ENCODE measurements at places on chromosomes 3 and 15.

- H3K36me3 ChIP-seq, result no peaks in the 10 kb centered on the region
- H3K27me3 ChIP-seq, result no peaks in the 10 kb centered on the region
- no peaks in the 10 kb centered on the region for H3K4me1 ChIP-seq
Measured at GRCh38 chr3:178005961-178006360, 530.3 kb upstream of the KCNMB2 start.

DNA sequence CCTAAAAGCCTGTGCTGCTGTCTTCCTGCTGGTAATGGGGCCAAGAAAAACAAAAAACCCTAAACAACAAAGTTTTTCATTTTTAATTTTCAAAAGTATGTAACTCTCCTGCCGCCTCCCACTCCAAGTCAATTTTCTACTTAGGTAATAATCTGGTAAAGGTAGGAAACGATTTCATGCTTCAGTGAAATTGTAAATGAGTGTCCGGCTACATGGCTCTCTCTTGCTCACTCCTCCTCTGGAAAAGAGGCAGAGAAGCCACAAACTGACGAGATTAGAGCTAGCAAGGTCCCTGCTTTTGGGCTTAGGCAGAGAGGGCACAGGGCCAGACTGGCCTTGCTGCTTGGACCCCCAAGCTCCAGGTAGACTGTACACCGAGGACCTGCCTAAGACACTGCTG is 23.5 kb downstream of the KLHL25 start:
- no peak for DNase-seq
- no peak overlapping the region for H3K4me3 ChIP-seq
- peaks cover 27% of the 10 kb centered on the region for H3K4me1 ChIP-seq
- peaks cover 10% of the 10 kb centered on the region for H3K36me3 ChIP-seq

DNA sequence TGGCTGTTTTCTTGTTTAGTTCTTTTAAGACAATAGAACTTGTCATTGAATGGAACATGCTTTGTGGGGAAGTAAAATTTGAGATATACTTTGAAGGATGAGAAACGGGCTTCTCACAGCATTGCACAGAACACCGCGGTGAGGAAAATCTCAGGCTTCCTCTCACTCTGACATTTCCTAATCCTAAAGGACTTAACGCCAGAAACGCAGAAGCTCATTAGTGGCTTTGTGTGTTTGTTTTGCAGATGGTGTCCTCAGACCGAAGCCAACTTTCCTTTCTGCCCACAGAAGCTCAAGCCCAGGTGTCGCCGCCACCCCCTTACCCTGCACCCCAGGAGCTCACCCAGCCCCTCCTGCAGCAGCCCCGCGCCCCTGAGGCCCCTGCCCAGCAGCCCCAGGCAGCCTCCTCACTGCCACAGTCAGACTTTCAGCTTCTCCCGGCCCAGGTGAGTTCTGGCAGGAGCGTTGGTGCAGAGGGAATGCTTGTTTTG is 78.9 kb upstream of the BLM start:
- DNase-seq, result no peak
- no peaks in the 10 kb centered on the region for H3K4me1 ChIP-seq
- no peak overlapping the region for H3K27ac ChIP-seq
- H3K4me3 ChIP-seq, result no peak overlapping the region
- peaks cover 76% of the 10 kb centered on the region for H3K36me3 ChIP-seq

- H3K27ac ChIP-seq, result peak overlapping the region; percentile 39
- H3K4me3 ChIP-seq, result no peak overlapping the region
- no peak for DNase-seq
- no peaks in the 10 kb centered on the region for H3K27me3 ChIP-seq
- peaks cover 31% of the 10 kb centered on the region for H3K4me1 ChIP-seq
Measured at GRCh38 chr3:106810300-106810875, 566.9 kb upstream of the CCDC54 start.

DNA sequence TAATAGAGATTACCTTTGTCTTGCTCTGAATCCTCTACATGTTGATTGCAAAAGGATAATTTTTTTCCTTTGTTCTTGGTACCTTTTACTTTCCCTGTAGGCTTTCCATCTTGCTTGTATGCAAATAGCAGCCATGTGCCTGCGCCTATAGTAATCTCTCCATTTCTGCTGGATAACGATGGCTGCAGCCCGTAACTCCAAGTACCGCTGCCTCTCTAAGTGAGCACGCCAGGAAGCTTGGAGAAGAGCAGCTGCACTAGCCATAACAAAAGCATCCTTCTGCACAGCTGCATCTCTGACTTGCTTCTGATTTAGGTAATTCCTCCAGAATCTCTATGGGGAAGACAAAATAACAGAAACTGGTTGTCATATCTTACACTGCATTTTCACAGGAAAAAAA is 89.3 kb downstream of the NR2E3 start:
- H3K4me3 ChIP-seq, result no peak overlapping the region
- no peaks in the 10 kb centered on the region for H3K27me3 ChIP-seq
- DNase-seq, result no peak

- no peak overlapping the region for H3K4me3 ChIP-seq
- no peaks in the 10 kb centered on the region for H3K27me3 ChIP-seq
- H3K36me3 ChIP-seq, result no peaks in the 10 kb centered on the region
- no peak overlapping the region for H3K27ac ChIP-seq
- no peak for DNase-seq
Measured at GRCh38 chr3:88896026-88896425, 211.4 kb upstream of the EPHA3 start.

GRCh38 chr3:126616931-126617330 is 38.0 kb downstream of the TXNRD3 start:
- H3K36me3 ChIP-seq, result peaks cover 6% of the 10 kb centered on the region
- H3K4me1 ChIP-seq, result peaks cover 14% of the 10 kb centered on the region
- no peaks in the 10 kb centered on the region for H3K27me3 ChIP-seq
- no peak overlapping the region for H3K4me3 ChIP-seq
- no peak for DNase-seq

DNA sequence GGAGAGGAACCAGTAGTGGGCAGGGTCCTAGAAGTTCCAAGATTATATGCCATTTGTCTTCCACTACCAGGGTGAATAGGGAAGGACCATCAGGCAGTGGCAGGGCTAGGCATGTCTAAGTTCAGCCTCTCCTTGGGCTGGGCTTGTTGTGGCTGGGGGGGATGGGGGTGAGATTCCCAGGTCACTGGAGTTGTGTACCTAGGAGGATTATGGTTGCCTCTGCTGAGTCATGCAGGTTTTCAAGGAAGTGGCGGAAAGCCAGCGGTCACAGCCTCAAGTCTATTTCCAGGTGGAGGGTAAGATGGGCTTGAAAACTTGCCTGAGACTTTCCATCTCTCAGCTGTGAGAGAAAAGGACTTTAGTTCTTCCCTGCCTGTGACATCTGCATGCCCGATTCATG is 1407.1 kb downstream of the SI start:
- DNase-seq, result no peak
- H3K27ac ChIP-seq, result no peak overlapping the region
- H3K4me1 ChIP-seq, result no peaks in the 10 kb centered on the region
- no peaks in the 10 kb centered on the region for H3K36me3 ChIP-seq

DNA sequence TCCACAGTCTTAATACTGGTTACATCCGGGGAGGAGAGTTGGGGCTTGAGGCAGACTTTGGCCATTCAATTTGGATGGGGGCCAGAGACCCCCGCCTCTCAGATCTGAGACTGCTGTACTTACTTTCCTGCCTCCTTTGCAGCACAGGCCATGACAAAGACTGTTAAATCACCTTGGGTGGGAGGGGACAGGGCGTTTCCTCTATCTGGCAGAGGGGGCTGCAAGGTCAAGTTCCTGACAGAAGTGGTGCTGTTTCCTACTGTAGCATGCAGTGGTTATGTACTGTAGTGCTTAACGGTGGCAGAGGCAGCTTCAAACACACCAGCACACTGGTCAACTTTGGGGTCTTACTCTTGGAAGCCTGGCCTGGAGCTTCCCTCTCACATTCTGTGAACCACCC is 261.2 kb upstream of the LRRFIP2 start:
- no peak overlapping the region for H3K27ac ChIP-seq
- no peaks in the 10 kb centered on the region for H3K4me1 ChIP-seq
- no peak for DNase-seq
- no peaks in the 10 kb centered on the region for H3K27me3 ChIP-seq
- H3K36me3 ChIP-seq, result peaks cover 7% of the 10 kb centered on the region
- H3K4me3 ChIP-seq, result no peak overlapping the region

GRCh38 chr3:72388644-72389043 is 459.6 kb downstream of the SHQ1 start:
- no peaks in the 10 kb centered on the region for H3K36me3 ChIP-seq
- H3K4me1 ChIP-seq, result peaks cover 66% of the 10 kb centered on the region
- DNase-seq, result no peak
- H3K27ac ChIP-seq, result no peak overlapping the region
- no peak overlapping the region for H3K4me3 ChIP-seq

DNA sequence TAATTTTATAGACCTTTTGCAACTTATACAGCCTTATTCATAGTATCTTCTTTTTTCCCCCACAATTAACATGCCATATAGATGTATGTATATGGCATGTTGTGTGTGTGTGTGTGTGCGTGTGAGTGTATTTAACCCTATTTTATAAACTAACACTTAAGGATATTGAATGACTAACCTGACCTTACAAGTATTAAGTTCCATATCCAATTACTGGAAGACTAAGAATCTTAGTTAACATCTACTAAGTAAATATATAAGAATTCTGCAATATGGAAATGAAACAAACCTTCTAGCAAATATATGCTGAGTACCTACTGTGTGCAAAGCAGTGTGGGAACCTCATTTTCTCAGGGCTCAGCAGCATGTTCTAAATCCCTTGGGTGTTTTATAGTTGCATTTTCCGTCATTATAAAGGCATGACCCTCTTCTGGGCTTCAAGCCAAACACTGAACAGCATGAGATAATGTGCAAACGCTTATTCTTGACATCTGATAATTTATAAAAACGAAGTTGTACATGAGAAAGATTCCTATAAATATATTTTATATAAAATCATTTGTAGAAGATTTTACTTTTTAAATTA is 105.5 kb downstream of the NLGN1 start:
- no peak for DNase-seq
- peaks cover 20% of the 10 kb centered on the region for H3K4me1 ChIP-seq
- H3K4me3 ChIP-seq, result no peak overlapping the region
- peak overlapping the region; percentile 30 for H3K27ac ChIP-seq

DNA sequence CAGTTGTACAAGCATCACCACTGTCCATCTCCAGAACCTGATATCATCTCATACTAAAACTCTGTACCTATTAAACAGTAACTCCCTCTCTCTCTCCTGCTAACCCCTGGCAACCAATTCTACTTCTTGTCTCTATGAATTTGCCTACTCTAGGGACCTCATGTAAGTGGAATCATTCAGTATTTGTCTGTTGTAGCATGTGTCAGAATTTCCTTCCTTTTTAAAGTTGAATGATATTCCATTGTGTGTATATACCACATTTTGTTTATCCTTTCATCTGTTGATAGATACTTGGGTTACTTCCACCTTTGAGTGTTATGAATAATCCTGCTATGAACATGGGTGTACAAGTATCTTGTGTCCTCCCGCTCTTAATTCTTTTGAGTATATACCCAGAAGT is 16.6 kb downstream of the ZNF592 start:
- no peaks in the 10 kb centered on the region for H3K27me3 ChIP-seq
- no peak overlapping the region for H3K27ac ChIP-seq
- H3K4me1 ChIP-seq, result peaks cover 58% of the 10 kb centered on the region
- peaks cover 46% of the 10 kb centered on the region for H3K36me3 ChIP-seq
- no peak for DNase-seq
- no peak overlapping the region for H3K4me3 ChIP-seq

DNA sequence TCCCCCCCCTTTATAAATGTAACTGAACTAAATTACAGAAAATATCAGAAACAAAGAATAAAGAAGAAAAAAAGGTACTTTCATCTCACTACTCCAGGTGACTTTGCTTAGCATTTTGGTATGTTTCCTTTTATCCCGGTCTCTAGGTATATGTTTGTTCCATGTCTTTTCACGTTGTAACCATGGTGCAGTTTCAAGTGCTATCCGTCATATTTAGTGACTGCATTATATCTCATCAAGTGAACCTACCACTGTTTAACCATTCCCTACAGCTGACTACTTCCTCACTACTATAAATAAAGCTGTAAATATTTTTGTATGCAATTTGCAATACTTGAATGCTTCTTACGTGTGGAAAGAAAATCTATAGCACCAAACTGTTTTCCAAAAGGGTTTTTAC is 2.2 kb downstream of the BTBD1 start:
- no peak for DNase-seq
- no peaks in the 10 kb centered on the region for H3K36me3 ChIP-seq
- no peaks in the 10 kb centered on the region for H3K27me3 ChIP-seq
- H3K4me3 ChIP-seq, result peak overlapping the region; percentile 95

GRCh38 chr15:74421302-74422245 is 12.2 kb downstream of the SEMA7A start:
- DNase-seq, result no peak
- H3K4me1 ChIP-seq, result peaks cover 52% of the 10 kb centered on the region
- H3K36me3 ChIP-seq, result no peaks in the 10 kb centered on the region
- H3K27ac ChIP-seq, result peak overlapping the region; percentile 30

GRCh38 chr15:51751697-51752683 is 593 bp downstream of the TMOD2 start:
- peaks cover 22% of the 10 kb centered on the region for H3K4me1 ChIP-seq
- DNase-seq, result peak; percentile 31
- H3K4me3 ChIP-seq, result peak overlapping the region; percentile 76
- H3K27me3 ChIP-seq, result peaks cover 17% of the 10 kb centered on the region

GRCh38 chr3:9301091-9301490 is 51.6 kb upstream of the SRGAP3 start:
- no peaks in the 10 kb centered on the region for H3K36me3 ChIP-seq
- H3K4me1 ChIP-seq, result peaks cover 5% of the 10 kb centered on the region
- H3K27me3 ChIP-seq, result no peaks in the 10 kb centered on the region
- no peak for DNase-seq
- H3K4me3 ChIP-seq, result no peak overlapping the region

GRCh38 chr3:55074796-55075195 is 146.9 kb upstream of the LRTM1 start:
- no peak overlapping the region for H3K4me3 ChIP-seq
- H3K27me3 ChIP-seq, result no peaks in the 10 kb centered on the region
- no peak overlapping the region for H3K27ac ChIP-seq

- peaks cover 24% of the 10 kb centered on the region for H3K4me1 ChIP-seq
- H3K27ac ChIP-seq, result peak overlapping the region; percentile 71
- no peak for DNase-seq
- H3K36me3 ChIP-seq, result no peaks in the 10 kb centered on the region
Measured at GRCh38 chr3:100210772-100211135, 50.0 kb upstream of the TBC1D23 start.

- no peak overlapping the region for H3K27ac ChIP-seq
- H3K4me3 ChIP-seq, result no peak overlapping the region
- H3K36me3 ChIP-seq, result no peaks in the 10 kb centered on the region
- H3K4me1 ChIP-seq, result no peaks in the 10 kb centered on the region
- no peak for DNase-seq
Measured at GRCh38 chr3:102017784-102018183, 168.5 kb downstream of the NFKBIZ start.

GRCh38 chr3:32873531-32874130 is 55.8 kb downstream of the TRIM71 start:
- peaks cover 17% of the 10 kb centered on the region for H3K27me3 ChIP-seq
- H3K27ac ChIP-seq, result no peak overlapping the region
- no peaks in the 10 kb centered on the region for H3K36me3 ChIP-seq
- H3K4me3 ChIP-seq, result no peak overlapping the region
- DNase-seq, result no peak

DNA sequence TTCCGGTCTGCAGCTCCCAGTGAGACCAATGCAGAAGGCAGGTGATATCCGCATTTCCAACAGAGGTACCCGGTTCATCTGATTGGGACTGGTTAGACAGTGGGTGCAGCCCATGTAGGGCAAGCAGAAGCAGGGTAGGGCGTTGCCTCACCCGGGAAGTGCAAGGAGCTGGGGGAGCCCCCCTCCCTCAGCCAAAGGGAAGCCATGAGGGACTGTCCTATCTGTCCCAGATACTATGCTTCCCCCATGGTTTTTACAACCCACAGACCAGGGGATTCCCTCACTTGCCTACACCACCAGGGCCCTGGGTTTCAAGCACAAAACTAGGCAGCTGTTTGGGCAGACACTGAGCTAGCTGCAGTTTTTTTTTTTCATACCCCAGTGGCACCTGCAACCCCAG is 71.8 kb downstream of the CPNE4 start:
- no peak overlapping the region for H3K27ac ChIP-seq
- no peak overlapping the region for H3K4me3 ChIP-seq
- DNase-seq, result no peak
- no peaks in the 10 kb centered on the region for H3K4me1 ChIP-seq
- no peaks in the 10 kb centered on the region for H3K36me3 ChIP-seq
- peaks cover 5% of the 10 kb centered on the region for H3K27me3 ChIP-seq

All from left ventricle myocardium inferior (tissue), 1 donor.